ENCODE measurements at places on chromosomes 4 and X.

GRCh38 chrX:67044866-67045265 lies 406.0 kb upstream of the EDA2R start:
- DNase-seq = no peak

DNA sequence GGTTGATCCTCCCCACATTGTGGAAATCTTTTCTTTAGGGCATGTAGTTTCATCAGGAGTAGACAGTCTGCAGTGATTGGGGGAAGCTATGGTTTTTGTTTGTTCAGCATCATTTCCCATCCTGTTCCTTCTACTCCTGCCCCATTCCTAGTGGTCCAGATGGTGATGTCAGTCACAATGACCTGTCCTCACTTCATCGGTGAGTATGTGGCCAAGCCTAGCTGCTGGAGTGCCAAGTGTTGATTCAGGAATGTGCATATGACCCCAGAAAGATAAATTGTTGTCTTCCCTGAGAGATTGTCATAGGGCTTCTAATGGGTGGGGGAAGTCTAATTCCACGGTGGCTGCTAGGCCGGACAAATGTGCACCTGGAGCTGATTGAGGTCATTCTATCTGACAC lies 130.6 kb upstream of the FAT1 start:
- DNase-seq = no peak

- DNase-seq = no peak
Observed at GRCh38 chr4:79626101-79626500, 218.1 kb upstream of the GK2 start.

DNA sequence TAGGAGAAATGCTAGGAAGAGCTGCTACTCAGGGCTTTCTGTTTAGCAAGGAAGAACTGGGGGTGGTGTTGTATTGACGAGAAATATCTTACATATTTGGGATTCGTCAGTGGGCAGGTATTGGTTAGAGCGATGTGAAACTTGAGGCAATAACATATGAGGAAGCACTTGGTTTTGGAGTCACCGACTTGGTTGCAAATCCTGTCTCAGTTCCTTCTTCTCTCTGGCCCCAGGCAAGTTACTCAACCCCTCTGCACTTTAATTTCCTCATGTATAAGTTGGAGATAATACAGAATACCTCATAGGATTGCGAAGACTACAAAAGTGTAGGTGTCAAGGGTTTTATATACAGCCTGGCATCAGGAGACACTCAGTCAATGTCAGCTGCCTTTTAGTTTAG lies 34.1 kb downstream of the GPAT3 start:
- no peak for DNase-seq

DNA sequence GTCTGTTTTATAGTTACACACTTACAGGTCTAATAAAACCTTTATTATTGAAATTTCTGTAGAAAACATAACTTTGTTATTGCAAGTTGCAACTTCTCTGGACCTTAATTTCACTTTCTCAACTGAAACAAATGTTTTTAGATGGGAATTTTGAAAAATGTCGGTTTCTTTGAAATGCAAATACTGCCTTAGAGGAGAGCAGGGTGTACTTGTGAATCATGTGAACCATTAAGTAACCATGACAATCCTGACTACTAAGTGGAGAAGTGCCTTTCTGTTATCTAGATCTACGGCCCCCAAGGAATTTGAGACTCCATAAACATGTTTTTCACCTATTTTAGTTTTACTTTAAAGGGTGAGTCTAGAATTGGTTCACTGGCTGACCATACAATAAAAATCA lies 8.5 kb upstream of the ARMCX2 start:
- no peak for DNase-seq

DNA sequence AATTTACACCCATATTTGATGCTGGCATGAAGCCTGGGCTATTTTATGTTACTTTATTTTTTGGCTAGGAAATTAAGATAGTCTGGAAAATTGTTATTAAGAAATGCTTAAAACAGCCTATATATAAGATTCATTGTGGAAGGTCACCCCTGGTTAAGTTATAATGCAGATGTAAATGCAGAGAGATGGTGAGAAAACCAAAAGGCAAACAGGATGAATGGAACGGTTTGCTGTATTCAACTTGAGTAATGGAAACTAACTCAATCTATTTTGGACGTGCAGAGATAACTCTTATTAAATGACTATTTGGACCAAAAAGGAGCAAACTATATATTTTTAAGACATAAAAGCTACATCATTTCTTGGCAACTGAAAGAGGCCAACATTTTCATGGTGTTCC lies 446.3 kb upstream of the FRG1 start:
- DNase-seq = no peak

GRCh38 chr4:175961604-175962003 lies 104.0 kb upstream of the WDR17 start:
- DNase-seq = no peak

- no peak for DNase-seq
Observed at GRCh38 chr4:75101906-75102786, 169.2 kb downstream of the PARM1 start.

GRCh38 chrX:13917507-13917906 lies 100.6 kb upstream of the GPM6B start:
- DNase-seq = no peak

- no peak for DNase-seq
Observed at GRCh38 chr4:121339307-121339706, 41.5 kb downstream of the QRFPR start.

DNA sequence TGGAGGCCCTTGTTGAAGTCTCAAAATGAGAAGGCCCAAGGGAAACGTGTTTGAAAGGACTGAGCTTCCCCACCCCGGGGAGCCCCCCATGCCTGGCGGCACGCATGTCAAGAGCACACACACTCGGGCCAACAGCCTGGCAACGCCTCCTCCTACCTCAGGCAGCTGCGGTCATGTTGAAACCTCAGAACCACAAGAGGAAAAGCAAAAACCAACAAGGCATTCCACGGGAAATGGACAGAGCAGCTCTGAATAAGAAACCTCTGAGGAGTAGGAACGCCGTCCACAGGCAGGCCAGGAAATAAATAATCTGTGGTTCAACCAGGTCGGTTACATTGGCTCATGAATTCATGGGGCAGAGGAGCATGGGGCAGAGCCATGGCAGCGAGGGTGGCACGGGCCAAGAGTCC lies 95.7 kb upstream of the AFAP1 start:
- no peak for DNase-seq

DNA sequence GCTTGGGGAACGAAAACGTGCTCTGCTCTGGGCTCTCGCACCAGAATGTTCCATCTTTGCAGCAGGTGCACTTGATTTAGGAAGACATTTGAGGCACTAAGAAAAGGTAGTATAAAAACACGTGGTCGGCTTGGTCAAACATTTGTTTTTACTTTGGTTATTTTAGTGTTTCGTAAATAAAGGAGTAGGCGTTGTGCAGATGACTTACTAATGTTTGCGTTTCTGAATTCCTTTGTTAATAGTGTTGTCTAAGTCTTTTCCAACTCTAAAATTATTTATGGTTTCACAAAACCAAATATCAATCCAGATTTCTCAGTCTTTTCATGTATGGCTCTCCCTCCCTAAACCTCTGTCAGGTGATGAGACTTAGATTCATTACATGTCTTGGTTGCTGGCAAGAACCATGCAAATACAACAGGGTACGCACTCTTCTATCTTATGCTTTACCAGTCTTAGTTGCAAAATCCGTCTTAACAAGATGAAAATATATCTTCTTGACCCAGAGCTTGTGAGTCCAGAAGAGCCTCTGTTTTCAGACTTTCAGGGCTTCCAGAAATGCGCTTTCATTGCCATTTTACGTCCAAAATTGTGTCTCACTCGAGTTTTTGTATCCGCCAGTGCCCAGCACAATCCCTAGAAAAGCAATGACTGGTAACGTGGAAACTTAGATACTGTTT lies 686 bp downstream of the MTHFD2L start:
- no peak for DNase-seq

DNA sequence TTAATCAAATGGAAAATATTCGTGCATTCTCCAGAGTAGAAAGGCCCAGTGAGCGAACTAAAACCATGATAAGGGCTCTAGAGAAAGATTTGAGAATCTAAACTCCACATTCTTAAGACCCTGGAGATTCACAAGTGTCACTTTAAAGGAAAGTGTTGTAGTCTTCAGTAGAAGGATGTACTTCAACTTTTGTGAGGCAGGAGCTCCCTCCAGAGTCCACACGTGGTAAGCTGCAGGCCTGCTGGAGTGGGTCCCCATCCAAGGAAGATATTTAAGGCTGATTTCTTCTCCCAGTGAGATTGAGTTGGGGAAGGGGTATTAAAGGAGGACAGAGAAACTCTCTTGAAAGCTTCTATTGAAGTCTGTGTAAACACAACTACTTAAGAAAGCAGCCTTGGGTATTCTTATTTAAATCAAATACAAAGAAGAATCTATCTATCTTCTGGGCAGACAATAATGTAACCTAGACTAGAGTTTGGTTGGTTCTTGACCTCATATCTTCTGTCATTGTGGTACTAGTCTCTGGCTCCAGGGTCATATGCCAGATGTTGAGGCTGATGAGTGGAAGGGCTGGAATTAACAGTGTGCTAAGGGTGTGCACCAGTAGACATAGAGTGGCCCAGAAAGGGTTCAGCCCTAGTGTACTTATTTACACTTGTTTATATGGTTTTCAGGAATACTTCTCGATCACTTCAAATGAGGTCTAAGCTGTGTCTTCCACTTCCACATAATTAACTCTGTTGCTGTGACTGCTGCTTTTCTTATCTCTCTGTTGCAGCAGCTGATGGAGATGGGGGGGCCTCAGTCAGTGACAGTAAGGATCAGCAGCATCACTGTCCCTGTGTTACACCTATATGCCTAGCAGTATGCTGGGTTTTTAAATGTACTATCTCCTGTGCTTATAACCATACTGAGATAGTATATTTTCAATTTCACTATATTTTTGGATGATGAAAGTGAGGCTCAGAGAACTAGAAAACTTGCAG lies 76.1 kb downstream of the HMGB2 start:
- peak; percentile 35 for DNase-seq

DNA sequence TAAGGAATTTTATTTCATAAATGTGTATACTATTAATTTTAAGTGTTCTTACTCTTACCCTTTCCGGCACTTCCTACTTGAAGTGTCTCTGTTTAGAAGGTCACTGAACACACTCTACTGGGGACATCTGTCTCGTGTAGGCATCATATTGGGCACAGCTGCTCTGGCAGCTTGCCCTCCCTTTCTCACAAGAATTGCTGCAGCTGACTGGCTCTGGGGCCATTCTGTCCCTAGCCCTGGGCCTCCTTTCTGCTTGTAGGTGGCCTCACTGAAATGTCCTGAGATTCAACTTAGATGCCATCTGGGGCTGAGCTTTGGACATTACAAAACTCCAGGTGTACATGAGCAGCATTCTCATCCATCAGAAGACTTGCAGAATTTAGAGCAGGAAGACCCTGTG lies 49.6 kb downstream of the SMAD1 start:
- no peak for DNase-seq

All from stimulated activated CD4-positive, alpha-beta T cell treated with anti-CD3 and anti-CD28 coated beads, Interleukin-12 subunit alpha, Interleukin-12 subunit beta, amount 100 ng/mL, for 4 hours (primary cell).